ENCODE measurements at places on chromosomes 2 and 18.

DNA sequence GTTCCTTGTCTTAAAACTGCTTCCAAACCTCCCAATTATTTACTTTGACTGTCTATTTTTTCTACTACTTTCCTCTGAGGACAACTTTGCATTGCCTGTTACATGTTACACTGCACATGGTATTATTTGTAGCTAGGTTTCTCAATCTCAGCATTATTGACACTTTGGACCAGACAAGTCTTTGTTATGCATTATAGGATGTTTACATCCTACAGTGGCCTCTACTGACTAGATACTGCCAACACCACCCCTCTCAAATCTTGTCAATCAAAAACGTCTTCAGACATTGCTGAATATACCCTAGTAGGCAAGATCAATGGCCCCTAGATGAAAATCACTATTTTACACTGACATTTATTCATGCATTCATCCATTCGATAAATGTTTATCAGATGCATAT, 129.6 kb upstream of the DNAJC10 start:
- DNase-seq = no peak

DNA sequence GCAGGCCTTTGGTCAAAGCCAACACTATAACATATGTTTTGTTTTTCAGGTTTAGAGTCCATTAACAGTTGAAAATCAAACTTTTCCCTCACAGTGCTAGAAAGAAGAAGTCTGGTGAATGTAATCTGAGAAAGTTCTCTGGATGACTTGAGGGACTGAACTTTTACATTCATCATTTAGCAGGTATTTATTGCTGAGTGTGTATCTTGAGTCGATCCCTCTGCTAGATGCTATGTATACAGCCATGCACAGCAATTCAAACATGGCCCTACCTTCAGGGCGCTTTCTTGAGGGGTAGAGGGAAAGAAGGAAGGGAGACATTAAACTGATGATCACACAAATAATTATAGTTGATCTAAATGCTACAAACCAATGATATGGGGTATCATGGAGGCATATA, 89.6 kb downstream of the CLHC1 start:
- no peak for DNase-seq

GRCh38 chr2:209425471-209426071, 1.7 kb downstream of the MAP2 start:
- no peak for DNase-seq

GRCh38 chr2:80530442-80531064, 226.0 kb upstream of the LRRTM1 start:
- no peak for DNase-seq

DNA sequence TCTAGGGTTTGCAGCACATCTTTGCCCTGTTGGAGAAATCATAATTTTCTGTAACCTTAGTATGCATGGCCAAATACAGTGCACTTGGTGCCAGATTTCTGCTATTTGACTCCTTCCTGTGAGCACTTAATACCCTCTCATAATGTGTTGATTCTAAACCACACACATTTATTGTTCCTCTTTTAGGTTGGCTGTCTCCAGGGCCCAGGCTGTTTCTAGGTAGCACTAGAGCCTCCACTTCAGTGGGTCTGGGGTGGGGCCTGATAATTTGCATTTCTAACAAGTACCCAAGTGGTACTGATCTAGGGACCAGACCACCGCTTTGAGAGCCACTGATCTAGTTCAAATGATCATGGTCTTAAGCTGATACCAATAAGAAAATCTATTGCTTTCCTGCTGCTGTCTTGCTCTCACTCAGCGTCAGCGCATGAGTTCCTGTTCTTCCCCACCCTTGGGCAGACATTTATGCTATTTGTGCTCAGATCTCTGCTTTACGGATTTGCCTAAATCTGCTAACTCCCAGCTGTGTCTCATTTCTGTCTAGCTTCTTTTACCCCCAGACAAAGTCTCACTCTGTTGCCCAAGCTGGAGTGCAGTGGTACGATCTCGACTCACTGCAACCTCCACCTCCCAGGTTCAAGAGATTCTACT, 7.4 kb downstream of the PTRHD1 start:
- DNase-seq = no peak

- DNase-seq = no peak
These were observed 30.7 kb upstream of the LINC00305 start for GRCh38 chr18:64179556-64180080.

DNA sequence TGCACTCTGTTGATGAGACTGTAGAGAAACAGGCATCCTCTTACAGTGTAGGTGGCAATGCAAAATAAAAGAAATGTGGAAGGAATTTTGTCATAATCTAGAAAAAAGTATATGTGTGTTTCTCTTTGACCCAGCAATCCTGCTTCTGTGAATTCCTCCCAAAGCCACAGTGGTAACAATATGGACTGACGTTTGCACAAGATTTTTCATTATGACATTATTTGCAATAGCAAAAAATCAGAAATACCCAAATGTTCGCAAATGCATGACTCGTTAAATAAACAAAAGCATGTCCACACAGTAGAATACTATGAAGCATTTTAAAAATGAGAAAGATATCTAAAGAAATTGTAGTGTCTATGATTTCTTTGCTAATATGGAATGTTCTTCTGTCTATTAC, 255.2 kb upstream of the NRP2 start:
- DNase-seq = no peak

DNA sequence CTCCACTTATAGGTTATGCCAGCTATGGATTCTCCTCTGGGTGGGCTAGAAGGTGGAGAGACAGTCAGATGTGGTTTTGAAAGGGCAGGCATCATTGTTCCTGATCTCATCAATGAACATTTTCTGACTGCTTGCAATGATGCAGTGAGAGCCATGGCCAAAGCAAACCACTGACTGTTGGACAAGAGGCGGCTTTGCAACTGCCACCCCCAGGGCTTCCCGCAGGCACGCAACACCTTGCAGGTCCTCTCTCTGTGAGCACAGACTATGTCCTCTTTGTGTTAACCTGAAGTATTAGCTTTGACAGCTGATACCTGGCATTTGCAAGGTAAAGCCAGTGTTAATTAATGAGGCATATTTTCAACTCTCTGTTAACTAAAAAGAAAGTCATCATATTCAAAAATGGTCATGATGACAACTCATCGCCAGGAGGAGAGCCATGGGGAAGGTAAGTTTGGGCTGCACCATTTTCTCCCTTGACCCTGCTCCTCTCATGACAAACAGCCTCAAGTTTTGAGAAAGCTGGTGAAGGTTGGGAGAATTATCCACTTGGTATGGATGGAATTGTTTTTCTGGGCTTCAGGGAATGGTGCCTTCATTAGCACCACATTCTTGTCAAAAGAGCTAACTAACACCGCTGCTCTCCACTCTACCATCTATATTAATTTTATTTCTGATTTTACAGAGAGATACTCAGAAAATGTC, 14.9 kb upstream of the FAM124B start:
- DNase-seq = no peak

- DNase-seq = no peak
These were observed 77.9 kb upstream of the PHLPP1 start for GRCh38 chr18:62637403-62637802.

GRCh38 chr18:63232826-63233225, 86.7 kb downstream of the BCL2 start:
- no peak for DNase-seq

DNA sequence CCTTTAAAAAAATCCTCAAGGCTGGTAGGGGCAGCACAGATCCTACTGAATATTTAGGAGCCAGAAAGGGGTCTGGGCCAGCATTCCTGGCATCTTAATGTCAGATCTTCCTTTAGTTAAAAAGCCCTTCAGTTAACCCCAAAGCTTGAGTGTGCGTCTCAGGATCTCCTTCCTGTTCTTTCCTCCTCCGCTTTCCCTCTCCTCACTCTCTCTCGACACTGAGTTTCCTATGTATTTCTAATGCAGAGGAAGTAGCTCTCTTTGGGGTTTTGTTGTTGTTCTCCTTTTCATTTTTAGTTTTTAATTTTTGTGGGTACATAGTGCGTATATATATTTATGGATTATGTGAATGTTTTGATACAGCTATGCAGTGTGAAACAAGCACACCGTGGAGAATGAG, 109.9 kb upstream of the COPS8 start:
- DNase-seq = peak; percentile 2
